ENCODE measurements at places on chromosomes 7 and 10.
A peak's percentile ranks its signal among the peaks of the same experiment; 100 is the strongest.

DNA sequence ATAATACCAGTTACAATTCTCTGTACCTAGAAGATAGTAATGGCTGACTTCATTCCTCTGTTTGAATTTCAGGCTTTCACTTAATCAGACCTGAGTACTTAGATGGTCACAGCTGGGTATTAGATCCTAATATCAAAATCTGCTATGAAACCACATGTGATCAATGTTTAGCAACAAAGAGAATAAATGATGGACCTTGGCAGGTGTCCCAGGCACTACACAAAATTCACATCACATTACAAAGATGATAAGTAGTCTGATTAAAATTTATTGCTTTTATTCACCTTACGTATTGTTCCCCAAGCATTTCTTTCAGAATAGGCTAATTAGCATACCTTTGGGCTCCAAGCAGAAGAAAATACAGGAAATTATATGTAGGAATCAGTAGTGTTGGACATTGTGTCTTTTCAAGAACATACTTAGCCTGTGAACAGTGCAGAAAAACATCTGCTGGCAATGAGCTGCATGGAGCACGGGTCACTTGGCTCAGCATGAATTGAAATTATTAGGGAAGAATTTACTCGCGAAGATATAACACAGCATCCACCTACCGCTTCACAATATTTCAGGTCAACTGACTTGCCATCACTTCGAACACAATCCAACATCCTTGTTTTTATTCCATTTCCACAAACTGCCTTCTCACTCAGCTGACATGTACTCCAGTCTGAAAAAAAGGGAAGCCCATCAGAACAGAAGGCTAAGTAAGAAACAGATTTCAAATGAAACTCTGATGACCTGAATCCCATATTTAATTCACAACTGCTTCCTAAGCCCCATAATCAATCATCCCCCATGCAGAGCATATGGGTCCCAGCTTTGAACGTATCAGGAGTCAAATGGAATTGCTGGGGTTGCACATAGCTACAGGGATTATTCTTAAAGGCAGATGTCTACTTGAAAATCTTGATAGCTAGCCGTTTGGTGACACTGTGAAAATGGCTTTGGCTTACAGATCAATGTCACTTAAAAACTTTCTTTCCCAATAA, 421.0 kb downstream of the THSD7A start:
- no peak for DNase-seq

DNA sequence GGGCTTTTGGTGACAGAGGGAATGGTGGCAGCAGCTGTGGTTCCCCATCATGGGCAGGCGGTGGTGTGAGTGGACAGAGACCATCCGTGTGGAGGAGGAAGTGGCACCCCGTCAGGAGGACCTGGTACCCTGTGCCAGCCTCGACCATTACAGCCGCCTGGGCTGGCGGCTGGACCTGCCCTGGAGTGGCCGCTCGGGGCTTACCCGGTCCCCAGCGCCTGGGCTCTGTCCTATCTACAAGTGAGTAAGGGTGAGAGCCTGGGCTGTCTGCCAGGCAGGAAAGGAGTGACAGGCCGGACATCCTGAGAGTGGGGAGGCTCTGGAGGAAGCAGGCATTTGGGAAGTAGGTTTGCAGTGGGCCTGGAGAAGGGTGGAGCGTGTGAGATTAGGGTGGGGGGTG, 2.9 kb upstream of the ZNF467 start:
- no peak for DNase-seq

GRCh38 chr10:122227754-122228153, 43.3 kb upstream of the BTBD16 start:
- DNase-seq = no peak

GRCh38 chr7:9945857-9946256, 1027.8 kb upstream of the PHF14 start:
- DNase-seq = no peak

DNA sequence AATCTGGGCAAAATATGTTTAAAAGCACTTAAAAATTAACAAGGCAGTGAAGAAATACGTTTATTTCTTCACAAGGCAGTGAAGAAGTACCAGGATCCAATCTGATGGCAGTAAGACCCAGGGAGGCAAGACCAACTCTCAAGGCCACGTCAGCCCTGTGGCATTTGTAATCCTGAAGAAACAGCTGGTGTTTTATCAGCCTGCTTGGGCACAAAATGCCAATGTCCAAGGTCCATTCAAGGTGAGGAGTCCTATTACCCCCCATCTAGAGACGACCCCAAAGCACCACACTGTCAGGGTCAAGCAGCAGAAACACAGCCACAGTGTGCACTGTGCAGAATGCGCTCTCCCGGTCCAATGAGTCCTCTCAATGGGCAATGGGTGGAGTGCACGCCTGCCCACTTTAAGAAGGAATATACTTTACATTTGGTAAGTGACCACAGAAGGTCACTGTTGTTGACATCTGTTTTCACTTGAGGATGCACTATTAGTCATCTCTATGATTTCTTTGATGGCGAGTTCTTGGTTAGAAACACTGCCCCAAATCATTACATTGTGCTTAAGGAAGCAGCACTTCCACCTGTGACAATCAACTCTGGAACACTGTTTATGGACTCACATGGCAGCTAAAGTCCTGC, 12.8 kb downstream of the CPXM2 start:
- DNase-seq = no peak

DNA sequence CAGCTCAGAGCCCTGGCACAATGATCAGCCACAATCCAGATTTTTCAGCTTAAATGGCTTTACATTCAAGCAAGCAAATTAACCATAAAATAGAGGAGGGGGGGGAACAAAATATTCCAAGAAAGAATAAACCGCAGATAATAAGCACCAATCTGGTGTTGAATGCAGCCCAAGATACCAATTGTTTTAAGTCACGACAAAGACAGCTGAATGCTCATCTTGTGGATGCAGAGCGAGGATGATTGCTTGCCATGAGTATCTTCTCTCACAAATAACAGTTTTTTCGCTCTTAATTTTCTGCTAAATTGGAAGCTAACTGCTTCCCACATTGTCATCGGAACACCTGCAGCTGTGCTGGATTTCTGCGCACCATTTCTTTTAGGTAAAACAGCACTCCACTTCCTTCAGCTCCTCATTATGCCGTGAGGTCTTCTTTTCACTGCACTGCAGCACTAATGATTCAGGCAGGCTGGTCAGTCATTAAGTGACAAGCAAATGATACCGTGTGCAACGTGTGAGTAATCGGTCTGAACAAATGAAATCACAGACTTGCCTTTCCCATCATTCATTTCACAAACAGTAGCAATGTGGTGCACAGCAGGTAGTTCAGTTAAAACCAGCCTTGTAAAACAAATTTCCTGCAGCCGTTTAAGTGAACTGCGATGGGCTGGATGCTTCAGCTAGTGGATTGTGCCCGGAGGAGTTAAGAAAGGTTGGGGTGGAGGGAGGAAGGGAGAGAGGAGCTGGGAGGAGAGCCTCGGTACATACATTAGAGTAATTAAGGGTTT, 106.4 kb upstream of the CDCA7L start:
- DNase-seq = no peak

- no peak for DNase-seq
Observed at GRCh38 chr10:103547391-103547946, 54.0 kb downstream of the NEURL1 start.

- no peak for DNase-seq
Observed at GRCh38 chr7:158907390-158907789, 51.0 kb downstream of the DYNC2I1 start.

DNA sequence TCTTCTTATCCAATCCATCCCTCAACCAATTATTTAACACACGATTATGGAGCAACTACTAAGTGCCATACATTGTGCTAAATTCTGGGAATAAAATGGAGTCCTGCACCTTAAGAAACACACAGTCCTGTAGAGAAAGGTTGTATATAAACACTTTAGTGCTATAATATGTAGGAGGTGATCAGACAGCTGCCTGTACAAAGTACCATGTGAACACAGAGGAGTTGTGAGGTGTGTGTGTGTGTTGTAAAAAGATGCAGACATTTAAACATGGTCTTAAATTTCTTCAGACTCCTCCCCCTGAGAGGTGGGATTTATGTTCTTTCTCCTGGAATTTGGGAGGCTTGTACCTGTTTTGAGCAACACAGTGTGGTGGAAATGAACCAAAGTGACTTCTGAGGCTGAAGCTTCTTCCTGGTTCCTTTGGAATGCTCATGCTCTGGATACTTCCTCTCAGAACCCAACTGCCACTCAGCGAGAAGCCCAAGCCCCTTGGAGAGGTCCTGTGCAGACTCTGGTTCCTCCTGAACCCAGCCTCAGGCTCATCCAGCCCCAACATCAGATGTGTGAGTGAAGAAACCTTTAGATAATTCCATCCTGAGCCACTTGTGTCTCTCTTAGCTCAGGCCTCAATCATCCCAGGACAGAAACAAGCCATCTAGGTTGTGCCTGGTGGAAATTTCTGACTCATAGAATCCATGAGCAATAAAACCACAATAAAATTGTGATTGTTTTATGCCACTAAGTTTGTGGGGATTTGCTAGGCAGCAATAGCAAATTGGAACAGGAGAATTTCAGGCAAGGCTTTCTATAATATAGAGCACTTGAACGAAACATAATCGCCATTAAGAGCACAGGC, 161.2 kb upstream of the FAM3C start:
- DNase-seq = no peak

- DNase-seq = no peak
Observed at GRCh38 chr10:55668326-55668922, 692.6 kb downstream of the ZWINT start.

GRCh38 chr10:125076121-125076825, 84.1 kb downstream of the CTBP2 start:
- no peak for DNase-seq

- peak; percentile 29 for DNase-seq
Observed at GRCh38 chr7:36986948-36987724, 262.8 kb upstream of the AOAH start.

Data from caudate nucleus (tissue), 63 donors.